Stimulated activated CD4-positive, alpha-beta T cell treated with anti-CD3 and anti-CD28 coated beads, Interleukin-1b, Interleukin-23, amount 100 ng/mL, for 1 hour (primary cell): ENCODE measurements at places on chromosomes 3 and 15.

- DNase-seq: peak; percentile 50
Measured at GRCh38 chr15:75727851-75728715, 15.4 kb upstream of the CSPG4 start.

DNA sequence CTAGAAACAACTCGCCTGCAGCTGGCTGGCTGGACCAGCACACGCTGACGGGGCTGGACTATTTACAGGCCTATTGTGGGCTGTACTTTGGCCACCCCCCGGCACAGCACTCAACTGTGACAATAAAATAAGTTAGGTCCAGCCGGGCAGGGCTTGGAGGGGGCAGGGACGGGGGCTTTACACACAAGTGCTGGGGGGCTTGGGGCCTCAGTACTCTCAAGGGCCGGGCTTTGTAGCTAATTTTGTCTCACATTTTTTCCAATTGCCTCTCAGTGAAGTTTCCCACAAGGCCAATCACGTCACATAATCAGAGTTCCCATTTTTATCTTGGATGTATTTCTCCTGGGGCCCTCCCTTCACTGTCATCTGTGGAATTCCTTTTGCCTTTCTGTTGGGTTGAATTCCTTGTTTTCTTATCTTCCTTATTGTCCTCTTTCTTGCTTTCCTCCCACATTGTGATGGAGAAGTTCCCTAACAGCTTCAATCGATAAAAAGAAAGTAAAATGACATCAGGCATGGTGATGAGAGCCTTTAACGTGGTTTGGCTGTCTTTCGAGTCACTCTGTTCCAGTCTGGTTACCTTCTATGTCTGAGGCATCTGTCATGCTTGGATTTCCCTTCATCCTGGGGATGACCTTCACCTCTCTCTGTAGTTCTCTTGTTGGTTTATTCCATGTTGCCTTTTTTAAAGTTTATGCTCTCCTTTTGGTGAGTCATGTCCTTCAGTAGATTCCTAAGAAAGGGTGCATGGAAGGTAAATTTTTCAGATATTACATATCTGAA is 44.1 kb upstream of the CMTM7 start:
- DNase-seq: no peak

DNA sequence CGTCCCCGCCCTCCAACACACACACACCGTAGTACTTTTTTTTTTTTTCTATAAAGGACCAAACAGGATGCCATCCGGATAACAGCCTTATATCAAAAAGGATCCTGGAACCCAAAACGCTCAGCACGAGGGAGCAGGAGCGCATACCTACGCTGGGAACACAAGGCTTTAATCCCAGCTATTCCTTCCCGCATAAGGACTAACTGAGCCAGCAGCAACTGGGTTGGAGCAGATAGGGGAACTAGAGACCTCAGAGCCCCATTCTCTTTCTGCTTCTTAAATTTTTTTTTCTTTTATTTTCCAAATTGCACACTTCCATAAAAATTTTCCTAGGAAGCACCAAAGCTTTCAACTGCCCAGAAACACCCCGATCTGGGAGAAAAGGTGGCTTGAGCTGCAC is 1.3 kb downstream of the TRANK1 start:
- no peak for DNase-seq

GRCh38 chr3:168973206-168973605 is 690.3 kb downstream of the MECOM start:
- DNase-seq: no peak

- DNase-seq: no peak
Measured at GRCh38 chr3:168248383-168249204, 152.9 kb upstream of the GOLIM4 start.

GRCh38 chr3:156071031-156071430 is 49.3 kb upstream of the KCNAB1 start:
- no peak for DNase-seq

DNA sequence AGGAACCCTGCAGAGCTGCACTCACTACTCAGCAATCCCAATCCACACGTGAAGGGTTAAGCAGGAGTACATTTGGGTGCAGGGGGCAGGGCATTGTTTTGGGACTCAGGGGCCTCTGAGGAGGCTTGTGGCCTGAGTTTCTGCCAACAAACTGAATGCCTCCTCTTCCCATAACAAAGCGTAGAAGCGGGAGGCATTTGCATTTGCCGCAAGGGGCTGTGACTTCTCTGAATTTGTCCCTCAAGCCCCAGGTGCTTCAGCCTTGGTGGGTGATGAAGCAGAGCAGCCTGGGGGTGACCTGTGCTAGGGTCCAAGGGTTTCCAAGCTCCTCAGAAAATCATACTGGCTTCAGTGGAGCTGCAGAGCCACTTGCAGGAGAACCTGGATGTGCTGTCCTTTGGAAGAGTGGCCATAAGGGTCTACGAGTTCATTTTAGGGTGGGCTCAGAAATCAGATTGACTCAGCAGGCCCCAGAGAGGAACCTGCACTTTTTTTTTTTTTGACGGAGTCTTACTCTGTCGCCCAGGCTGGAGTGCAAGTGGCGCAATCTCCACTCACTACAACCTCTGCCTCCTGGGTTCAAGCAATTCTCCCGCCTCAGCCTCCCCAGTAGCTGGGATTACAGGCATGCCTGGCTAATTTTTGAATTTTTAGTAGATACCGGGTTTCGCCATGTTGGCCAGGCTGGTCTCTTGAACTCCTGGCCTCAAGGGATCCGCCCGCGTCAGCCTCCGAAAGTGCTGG is 1.4 kb upstream of the RPSA start:
- no peak for DNase-seq

DNA sequence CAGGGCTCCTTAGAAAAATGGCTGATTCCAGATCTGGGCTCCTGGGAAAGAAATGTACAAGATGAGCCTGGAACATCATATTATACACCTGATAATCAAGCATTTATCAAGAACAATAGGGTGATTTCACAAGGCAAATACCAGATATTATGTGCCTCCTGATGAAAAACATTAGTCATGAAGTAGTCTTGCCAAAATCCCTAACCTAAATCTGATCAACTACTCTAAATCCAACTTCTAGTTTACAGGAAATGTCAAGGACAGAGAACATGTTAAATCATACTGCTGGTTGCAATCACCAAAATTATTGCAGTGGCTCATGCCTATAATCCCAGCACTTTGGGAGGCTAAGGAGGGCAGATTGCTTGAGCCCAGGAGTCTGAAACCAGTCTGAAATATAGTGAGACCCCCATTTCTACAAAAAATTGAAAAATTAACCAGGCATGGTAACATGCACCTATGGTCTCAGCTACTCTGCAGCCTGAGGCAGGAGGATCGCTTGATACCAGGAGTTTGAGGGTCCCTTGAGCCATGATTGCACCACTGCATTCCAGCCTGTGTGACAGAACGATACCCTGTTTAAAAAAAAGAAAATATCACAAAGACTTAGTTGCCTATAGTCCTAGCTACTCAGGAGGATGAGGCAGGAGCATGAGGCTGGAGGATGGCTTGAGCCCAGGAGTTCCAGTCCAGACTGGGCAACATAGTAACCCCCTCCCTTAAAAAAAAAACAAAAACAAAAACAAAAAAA is 34.9 kb upstream of the ATP13A3 start:
- no peak for DNase-seq

GRCh38 chr15:50190723-50191122 is 8.7 kb downstream of the SLC27A2 start:
- no peak for DNase-seq

GRCh38 chr15:75929799-75930565 is 26.3 kb downstream of the FBXO22 start:
- no peak for DNase-seq

GRCh38 chr3:137349557-137350348 is 392.0 kb downstream of the IL20RB start:
- no peak for DNase-seq

- DNase-seq: no peak
Measured at GRCh38 chr3:127779747-127780146, 42.6 kb downstream of the MGLL start.
